ENCODE measurements at places on chromosomes 16 and 17.

DNA sequence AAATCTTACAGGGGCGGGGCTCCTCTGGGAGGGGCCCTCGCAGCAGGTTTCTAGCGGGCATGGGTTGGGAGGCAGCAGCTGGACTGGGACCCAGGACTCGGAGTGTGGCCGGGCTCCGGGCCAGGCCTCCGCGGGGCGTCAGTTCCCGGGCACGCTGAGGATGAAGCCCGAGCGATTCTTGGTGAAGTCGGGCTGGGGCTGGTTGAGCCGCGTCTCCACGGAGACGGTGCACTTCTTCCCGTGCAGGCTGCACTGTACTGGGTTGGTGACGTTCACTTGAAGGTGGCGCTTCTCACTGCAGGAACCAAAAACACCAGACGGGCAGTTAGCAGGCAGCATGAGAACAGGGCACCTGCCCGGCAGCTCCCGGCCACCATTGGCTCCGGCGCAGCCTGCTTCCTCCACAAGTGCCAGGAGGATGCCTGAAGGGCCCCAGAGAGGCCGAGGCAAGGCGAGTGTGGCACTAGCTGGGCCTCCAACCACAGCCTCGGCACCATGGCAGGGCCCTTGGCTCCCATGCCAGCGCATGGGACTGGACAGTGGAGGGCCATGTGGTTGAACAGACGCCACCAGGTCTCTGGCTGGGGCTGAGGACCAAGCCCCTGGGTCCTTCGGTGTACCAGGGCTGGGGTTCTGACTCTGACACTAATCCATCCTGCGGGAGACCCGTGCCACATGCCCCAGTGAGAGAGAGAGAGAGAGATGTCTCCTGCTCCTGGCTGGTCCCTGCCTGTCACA is 8.0 kb downstream of the CDK5R1 start:
- DNase-seq: peak; percentile 70

DNA sequence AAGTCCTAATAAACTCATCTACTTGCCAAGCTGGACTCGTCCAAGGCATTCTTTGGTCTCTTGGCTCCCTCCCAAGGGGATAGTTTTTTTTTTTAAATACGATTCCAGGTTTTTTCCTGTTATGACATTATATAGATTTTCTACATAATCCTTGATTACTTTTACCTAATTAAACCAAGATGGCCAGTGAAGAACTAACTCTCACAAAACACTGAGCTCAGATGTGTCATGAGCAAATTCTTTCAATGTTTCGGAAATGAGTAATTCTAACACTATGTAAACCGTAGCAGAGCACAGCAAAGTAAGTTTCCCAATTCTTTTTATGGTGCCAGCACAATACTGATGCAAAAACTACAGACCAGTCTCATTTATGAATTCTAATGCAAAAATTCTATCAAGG is 1.8 kb downstream of the ZNF23 start:
- no peak for DNase-seq

GRCh38 chr16:27840311-27841060 is 223.0 kb downstream of the GSG1L start:
- DNase-seq: no peak

DNA sequence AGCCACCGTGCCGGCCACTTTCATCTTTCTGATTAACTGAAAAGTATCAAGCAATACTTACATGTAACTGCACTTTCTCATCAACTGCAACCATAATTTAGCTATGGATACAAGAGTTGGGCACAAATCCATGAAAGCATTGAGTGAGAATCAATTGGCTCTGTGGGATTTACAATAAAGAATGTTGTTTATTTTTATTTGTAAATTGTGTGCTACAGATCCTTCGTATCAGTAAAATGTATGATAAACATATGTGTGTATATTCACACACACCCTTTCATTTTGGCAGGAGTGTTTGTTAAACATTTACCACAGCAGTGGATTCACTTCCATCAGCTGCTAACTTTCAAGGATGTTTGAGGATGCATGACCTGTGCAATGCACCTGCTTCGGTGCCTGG is 411.0 kb downstream of the WWOX start:
- no peak for DNase-seq

DNA sequence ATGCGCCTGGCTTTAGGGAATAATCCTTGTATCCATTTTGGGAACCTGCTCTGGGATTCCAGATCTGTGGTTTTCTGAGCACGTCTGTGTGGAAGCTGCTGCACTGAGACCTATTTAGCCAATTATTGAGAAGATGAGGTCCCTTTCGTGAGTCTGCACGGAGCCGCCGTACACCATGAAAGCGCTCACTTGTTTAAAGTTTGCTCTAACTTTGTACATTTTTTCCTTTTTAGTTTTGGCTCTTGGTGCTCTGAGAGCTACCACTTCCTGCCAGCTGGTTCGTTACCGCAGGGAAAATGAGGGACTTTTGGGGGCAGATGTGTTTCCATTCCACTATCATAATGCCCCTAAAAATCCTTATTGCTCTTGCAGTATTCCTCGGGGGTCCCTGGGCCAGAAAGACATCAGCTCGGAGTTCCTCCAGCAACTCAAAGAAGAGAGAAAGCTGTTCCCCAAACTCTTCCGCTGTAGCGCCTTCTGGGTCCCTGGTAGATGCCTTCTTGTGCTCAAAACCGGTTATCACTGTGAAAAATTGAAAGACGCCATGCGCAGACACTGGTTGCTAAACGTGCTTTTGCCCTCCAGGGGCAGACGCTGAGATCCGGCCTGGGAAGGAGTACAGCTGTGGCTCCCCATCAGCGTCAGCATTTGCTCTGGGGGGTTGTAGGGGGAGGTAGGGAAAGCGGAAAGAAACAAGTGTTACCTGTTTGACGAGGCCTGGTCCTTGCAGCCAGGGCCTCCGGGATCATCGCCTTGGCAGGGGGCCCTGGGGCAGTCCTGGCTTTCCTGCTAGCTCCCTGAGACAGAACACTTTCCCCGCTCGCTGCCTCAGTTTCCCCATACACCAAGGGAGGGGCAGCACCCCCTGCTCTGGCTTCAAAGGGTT is 238.1 kb downstream of the MRTFB start:
- no peak for DNase-seq

DNA sequence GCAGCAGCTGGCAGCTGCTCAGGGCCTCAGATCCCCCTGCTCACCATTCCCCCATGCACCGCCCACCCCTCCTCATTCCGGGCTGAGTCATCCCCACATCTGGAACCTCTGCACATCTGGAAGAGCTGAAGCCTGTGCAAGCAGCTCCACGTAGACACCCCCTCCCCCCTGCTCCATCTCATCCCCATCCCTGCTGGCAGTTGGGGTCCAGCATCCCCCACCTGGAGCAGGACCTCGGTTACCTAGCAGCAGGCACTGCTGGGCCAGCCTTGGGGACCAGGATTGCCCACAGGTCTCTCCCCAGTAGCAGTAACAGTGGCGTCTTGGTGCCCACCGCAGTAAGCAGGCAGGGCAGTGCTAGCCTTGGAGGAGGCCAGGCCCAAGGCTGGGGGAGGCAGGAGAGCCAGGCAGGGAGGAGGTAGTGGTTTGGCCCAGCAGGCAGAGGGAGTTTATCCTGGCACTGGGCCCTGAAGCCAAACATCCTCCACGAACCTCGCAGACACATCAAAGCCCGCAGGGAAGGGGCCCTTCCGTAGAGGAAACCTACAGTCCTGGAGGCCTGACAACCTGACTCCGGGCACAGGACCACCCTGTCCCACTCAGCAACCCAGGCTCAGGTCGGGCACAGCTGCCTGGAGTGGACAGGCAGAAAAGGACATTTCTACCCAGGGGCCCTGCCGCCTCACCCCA is 7.7 kb upstream of the TMEM92 start:
- DNase-seq: no peak

GRCh38 chr17:45425125-45425983 is 7.3 kb downstream of the ARHGAP27 start:
- no peak for DNase-seq

- no peak for DNase-seq
Observed at GRCh38 chr17:70055000-70055399, 20.0 kb upstream of the KCNJ16 start.

GRCh38 chr17:68733241-68734176 is 132.3 kb upstream of the FAM20A start:
- no peak for DNase-seq

DNA sequence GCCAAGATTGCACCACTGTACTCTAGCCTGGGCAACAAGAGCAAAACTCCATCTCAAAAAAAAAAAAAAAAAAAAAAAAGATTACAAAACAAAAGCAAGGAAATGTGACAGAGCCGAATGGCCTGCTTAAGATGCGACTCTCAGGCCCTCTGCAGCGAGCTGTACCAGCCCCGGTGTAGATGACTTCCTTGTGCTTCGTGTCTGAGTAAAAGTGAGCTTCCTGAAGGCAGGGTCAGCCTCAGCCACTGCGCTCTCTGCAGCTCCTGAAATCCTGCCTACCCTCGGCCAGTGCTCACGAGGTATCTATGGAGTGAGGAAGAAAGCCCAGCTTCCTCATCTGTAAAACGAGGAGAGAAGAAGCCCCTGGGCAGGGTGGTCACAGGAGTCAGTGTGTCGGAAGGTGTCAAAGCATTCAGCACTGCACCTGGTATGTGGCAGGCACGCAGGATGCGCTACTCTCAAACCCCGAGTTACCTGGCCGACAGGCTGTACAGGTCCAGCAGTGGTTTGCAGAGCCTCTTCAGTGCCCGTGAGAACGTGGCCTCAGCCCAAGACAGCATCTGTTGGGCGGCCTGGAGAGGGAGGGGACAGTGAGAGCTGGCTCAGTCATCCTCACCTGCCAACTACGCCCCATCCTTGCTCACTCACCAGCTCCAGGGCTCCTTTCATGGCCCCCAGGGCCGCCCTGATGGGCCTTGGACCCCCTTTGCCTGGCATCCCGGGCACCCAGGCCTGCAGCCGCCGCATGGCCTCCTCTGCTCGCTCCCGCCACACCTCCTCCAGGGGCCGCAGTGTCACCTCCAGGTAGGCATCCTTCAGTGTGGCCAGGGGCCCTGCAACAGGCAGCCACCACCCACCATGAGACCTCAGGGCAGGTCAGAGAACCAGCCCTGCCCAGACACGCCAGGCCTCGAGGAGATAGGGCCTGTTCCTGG is 44.6 kb downstream of the RMI2 start:
- DNase-seq: no peak

DNA sequence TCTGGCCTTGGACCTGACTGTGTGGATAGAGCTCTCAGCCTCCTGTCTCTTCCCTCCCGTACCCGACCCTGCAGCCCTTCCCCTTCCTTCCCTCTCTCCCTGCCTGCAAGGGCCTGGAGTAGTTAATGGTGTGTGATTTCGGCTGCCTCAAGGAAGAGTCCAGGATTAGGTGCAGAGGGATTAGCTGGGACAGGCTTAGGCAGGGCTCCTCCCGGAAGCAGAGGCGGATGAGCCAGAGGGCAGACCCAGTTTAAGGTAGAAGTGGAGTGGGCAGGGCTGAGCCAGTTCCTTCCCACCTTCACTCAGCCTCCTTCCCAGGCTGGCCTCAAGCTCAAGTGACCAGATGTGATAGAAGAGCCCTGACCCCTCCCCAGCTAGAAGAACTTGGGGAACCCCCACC is 16.8 kb downstream of the GUCY2D start:
- DNase-seq: no peak

- peak; percentile 51 for DNase-seq
Observed at GRCh38 chr16:69324013-69324531, 6.3 kb downstream of the PDF start.

All from head of caudate nucleus (tissue), 42 donors.